ENCODE measurements at places on chromosomes 12 and 14.

GRCh38 chr14:72686101-72686500 lies 207.8 kb downstream of the DPF3 start:
- DNase-seq, result no peak

DNA sequence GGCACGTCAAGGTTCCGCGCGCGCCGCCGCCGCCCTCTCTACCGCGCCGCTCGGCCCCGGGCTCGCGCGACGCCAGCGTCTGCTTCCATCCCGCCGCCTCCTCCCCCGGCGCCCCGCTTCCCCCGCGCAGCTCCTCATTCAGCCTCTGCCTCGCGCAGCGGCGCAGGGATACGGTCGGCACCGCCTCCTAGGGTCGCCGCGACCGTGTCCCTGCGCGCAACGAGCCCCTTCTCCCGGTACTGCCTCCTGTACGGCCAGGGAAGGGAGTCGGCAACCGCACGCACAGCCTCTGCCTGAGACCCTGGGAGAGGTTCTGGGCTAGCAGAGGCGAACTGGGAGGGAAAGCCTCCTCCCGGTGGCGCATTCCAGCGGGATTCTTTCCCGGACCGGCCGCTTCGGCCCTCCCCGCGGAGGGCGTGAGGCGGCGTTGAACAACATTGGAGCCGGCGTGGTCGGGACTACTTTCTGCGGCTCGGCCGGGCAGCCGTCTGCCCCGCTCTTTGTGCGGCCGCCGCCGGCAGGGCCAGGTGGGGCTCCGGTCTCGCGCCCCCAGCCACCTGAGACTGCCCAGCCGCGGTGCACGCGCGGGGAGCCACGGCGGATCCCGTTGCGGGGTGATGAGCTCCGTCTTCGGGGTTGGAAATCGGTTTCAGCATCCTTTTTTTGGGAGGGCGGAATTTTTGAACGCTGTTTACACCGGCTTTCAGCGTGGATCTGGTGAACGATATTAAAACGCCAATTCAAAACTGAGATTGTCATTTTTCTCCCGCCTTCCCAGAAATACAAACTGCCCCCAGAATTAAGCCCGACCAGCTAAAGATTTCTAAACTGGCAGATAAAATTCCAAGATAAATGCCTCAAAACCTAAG lies at the start of gene LRP6:
TSS of gene LRP6 (minus strand) at position 172 of the 869 bp plus-strand sequence. CDS start 309 bp downstream, outside the sequence.
- peak; percentile 75 for DNase-seq

GRCh38 chr14:72796935-72797334 lies 97.0 kb downstream of the DPF3 start:
- no peak for DNase-seq

DNA sequence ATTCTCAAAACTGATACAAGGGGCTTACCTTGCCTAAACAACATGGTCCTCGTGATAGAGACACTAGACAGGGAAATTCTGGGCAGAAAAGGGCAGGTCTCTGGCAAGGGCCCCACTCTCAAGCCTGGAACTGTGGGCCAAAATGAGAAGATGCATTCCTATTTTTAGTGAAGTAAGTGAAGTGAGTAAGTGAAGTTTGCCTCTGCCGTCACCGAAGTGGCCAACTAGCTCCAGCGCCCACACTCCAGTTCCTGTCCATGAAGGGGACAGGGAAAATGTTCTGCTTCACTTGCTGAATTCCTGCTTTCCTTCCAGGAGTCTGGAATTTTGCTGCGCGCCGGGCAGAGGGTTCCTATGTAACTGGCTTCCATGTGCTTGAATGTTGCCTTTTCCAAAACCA lies 1035.6 kb upstream of the TMEM132C start:
- DNase-seq, result no peak

DNA sequence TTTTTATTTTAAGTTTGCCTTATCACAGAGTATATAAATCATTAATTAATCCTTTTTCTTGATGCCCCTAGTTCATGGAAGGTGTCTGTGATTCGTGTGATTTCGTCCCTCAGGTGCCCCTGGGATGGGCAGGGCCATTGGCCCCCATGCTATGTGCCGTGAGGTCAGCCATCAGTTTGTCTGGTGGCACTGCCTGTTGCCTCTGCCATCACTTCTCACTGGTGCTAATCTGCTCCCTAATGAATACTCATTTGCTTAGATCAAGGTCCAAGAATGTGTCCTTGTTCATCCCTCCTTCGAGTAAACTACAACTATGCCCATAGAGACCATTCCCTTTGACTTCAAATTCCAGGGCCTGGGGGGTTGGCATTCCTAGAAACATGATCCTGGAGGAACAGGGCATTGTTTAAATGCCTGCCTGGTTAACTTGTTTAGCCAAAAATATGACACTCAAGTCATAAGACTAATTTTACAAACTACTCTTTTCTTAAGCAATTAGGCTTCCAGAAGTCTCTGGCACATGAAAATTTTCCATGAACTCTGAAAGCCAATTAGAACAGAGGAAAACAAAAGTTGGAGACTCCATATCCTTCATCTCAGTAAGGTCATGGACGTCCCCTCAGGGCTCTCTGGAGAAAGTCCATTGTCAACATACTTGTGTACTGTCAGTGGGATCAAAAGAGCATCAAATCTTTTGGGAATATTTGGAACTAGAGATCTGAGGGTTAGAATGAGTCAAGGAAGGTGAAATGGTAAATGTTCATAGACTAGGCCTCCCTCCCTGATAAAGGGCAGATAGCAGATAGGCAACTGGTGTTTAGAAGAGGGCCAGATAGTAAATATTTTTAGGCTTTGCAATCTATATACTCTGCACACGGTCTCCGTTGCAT lies 90.9 kb upstream of the PLXNC1 start:
- no peak for DNase-seq

- no peak for DNase-seq
Measured at GRCh38 chr12:48765753-48766162, 23.1 kb downstream of the ADCY6 start.

DNA sequence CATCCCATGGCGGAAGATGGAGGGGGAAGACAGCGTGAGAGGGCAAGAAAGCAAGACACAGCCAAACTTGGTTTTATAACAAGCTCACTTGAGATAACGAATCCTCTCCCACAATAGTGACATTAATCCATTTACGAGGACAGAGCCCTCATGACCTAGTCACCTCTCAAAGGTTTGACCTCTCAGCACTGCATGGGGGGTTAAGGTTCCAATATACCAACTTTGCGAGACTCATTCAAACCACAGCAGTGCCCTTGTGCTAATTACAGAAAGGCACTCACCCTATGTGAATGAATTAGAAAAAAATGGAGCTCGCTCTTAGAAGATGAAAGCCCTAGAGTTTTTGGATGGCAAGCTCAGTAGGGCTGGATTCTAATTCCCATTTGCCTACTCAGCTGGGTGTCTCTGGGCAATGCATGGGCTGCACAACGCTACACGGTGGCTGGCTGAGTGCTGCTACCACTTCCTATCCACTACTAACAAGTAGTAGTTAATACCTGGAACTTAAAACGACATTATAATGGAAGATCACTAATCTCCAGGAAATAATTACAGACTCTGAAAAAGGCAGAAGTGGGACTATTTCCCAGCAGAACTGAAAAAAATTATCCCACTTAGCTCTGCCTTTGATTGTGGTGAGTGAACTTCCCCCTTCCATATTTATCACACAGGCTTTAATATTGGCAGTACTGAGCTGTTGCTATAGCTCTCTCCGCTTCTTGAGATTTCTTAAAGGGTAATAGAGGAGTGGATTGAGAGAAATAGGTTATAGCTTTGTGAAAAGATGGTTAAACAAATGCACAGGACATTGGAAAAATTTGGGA lies 27.5 kb downstream of the TESPA1 start:
- DNase-seq, result no peak

DNA sequence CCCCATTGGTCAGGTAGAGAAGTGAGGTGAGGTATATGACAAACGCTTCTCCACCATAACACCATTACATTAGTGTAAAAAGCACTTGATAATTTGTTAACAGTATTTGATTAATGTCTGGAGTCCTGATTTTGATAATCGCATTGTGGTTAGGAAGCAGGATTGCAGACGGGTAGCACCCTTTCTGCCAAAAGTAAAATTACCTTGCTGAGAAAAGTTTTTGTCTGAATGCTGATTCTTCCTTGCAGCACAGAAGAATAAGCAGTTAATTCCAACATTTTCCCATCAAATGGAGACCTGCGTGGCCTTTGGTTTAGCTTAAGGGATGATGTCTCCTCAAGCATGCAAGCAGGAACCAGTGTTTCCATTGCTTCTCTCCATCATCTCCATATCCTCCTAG lies 1090.2 kb upstream of the TMEM132C start:
- DNase-seq, result no peak

DNA sequence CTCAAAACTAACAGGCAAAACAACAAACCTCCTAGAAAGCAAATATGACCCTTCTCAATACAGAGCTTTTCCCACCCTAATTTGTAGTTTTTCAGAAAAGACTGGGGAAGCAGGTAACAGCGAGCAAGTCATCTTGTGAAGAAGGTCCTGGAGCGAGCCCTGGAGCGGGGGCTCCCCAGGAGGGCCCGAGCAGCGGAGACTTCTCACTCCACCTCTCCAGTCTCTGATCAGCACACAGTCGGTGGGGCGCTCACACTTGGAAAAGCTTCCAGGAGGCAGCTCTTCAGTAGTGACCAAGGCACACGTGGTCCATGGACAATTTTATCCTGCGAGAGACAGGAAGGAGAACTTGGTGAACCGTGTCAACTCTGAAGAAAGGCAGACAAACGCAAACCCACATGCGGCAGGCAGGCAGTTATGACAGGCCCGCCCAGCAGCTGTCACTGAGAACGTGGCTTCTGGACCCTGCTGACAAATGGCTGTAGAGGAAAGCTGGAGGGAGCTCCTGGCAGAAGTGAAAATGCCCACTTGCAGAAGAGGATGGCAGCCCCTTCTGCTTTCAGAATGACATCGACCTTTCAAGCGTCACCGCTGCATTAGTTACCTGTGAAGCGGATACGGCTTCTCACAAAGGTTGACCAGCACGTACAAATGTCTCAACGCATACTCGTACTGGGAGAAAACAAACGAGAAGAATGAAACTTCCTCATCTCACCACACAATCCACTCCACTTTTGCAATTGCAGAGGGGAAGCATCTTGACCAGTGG lies 44.2 kb downstream of the LGMN start:
- no peak for DNase-seq

DNA sequence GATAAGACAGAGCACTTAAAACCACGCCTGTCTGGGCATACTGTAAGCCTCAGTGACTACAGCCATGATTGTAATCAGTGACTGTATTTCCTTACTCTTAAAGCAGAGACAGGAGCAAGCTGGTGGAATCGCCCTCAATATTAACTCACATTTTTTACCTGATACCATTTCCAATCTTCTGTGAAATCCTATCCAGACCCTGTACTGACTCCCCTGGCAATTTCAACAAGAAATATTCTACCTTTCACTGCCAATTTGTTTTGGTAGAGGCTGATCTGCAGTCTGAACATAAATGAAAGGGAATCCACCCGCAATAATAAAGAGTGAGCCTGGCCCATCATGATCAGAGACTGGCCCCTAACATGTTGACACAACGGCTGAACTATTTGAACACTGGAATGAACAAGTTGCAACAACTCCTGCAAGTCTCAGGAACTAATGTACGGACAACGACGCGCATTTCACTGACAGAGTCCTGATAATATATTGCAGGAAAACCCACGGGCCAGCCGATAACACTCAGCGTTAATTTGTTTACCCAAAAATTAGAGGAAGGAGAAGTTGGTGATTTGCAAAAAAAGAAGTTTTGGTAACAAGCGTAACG lies 195.5 kb upstream of the BTG1 start:
- no peak for DNase-seq

DNA sequence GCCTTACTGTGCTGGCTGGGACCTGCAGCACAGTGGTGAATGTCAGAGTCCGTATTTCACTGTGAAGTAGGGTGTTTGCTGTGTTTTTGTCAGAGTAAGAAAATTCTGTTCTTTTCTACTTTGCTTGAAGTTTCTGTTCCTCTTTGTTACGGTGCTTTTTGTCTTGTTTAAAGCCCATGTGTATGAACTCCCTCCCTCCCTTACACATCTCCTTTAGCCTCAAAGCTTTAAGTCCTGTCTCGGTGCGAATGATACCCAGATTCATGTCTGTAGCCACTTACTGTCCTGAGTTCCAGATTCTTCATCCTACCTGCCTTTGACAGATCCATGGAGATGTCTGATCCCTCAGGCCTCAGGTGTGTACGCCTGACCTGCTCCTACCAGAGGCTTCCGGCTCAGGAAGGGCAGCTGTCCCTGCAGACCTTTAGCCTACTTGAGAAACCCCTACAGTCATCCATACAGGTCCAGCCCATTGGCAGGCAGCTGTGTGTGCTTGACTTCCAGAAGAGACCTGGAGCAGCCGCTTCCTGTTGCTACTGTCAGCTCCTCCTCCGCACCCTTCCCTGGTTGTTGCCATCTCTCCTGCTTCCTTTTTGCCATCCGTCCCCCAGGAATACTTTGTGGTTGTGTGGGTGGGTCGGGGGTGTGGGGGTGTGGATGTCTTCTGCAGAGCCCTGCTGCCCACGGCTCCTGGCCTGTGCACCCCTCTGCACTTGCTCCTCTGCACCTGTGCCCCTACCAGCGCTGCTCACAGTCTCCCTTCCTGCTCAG lies 72.9 kb downstream of the DDX51 start:
- DNase-seq, result no peak

DNA sequence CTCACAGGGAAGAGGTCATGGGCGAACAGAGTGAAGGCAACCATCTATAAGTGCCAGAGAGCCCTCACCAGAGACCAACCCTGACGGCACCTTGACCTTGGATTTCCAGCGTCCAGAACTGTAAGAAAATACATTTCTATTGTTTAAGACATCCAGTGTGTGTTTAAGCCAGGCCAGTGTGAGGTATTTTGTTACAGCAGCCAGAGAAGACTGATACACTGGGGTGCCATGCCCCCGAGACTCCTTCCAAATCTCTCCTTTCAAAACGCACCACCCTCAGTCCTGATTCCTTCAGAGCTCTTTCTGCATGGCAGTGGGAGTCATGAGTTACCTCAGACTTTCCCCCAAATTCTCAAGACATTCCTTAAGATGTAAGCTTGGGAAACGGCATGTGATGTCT lies 2.5 kb upstream of the SERPINA5 start:
- no peak for DNase-seq

- DNase-seq, result no peak
Measured at GRCh38 chr14:76490735-76491134, 114.8 kb downstream of the ESRRB start.

GRCh38 chr12:84397263-84397662 lies 515.3 kb downstream of the SLC6A15 start:
- DNase-seq, result no peak

- no peak for DNase-seq
Measured at GRCh38 chr12:4810219-4810671, 90.0 kb downstream of the GALNT8 start.

DNA sequence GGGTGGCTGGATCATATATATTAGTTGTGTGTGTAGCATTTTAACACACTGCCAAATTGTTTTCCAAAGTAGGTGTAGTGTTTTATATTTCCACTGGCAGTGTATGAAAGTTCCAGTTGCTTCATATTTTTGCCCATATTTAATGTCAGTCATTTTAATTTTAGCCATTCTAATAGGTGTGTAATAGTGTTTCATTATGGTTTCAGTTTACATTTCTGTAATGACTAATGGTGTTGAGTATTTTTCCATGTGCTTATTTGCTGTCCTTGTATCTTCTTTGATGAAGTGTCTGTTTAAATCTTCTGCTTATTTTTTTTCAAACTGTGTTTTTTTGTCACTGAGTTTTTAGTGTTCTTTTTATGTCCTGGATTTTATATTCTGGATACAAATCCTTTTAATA lies 8.7 kb downstream of the TBC1D15 start:
- DNase-seq, result no peak

- DNase-seq, result no peak
Measured at GRCh38 chr12:123936471-123936870, 36.2 kb downstream of the CCDC92 start.

GRCh38 chr12:58906917-58907316 lies 13.4 kb downstream of the LRIG3 start:
- no peak for DNase-seq

- no peak for DNase-seq
Measured at GRCh38 chr14:34247605-34248004, 214.4 kb downstream of the SPTSSA start.
